NCI-H510A treated with DMSO at 0.1 percent for 48 hours (cell line): ENCODE measurements at places on chromosomes 7 and 10.

DNA sequence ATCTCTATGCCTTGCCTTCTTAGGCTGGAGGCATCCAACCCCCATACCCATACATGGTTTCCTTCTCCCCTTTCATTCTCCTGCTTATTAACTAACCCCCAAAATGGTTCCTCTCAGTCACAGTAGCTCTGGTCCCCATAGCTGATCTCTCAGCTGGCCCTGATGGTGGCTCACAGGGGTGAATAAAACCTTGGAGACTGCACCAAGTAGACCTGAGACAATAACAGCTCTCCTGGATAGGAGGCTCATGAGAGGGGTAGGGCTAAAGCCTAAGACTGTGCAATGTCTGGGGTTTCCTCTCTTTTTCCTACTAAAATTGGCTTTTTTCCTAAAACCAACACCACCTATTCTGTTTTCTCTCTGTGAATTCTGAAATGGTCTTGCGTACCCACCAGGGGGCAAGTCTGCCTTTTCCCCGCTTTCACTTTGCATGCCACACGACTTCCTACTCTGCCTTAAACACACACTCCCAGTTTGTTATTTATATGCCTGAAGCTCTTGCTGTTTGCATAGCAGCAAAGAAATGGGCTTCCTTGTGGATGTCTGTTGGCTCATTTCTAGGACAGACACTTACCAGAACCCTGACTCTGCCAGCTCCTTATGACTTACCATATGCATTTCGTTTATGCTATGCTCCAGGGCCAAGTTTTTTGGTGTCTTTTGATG, 18.4 kb upstream of the PON1 start:
- no peak for DNase-seq

DNA sequence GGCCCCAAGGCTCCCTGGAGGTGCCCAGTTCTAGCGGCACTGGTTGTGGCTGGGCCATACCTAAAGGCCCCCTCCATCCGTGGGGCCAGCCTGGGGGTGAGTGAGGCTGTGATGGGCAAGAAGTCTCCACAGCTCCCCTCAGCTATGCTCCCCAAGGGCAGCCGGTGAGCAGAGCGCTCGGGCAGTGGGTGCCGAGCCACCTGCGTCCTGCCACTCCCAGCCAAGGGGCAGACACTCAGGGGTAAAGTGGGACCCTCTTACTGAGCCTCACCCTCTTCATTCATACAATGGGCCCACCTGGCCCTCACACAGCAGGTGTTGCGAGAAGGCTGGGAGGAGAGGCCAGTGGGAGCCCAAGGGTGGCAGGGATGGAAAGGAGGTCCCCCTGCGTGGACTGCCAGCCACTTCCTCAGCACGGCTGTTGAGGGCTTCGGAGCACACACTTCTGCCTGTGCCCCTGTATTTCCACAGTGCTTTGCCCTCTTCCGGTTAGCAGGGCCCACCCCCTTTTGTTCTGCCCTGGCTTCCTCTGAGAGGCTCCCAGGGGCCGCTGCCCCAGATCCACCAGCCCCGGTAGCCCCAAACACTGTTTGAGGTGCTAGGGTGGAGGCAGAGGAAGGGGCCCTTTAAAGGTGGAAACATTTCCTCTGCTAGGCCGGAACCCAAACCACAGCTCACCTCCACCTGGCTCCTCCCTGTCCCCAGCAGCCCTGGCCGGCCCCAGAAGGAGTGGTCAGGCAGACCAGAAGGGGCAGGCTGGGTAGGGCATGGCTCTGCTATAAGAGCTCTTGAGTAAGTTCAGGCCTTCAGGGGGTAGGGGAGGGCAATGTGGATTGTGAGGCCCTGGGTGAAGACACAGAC, 16.4 kb upstream of the C10orf105 start:
- DNase-seq: no peak

- DNase-seq: no peak
Observed at GRCh38 chr7:133742709-133743538, 384.2 kb upstream of the LRGUK start.

DNA sequence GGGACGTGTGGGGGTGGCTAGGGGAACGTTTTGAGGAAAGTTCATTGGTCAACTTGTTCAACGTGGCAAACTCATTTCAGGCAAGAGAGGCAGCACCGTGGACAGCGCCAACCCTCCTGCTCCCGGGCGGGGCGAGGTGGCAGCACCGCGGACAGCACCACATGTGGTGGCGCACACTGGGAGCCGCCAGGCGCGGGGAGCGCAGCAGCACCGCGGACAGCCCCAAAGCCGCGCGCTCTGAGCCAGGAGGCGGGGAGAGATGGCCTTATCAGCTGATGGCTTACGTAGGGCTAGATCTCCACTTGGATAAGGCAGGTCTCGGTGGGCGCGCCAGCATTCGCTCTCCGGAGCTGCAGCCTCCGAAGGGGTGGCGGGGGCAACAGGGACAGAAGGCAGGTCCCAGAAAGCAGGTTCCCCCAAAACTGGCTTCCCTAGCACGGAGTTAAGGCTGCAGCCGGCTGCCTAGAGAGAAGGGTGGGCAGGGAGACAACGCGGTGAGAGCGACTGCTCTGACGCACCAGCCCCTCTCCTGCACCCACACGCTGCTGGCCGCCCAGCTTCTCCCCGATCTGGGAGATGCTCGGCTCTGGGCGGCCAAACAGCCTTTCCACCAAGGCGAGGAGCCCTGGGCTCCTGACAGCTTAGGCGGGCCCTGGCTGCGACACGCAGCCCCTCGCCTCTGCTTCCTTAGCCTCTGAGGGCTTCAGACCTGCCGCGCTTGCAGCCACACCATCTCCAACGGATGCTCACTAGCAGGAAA, at the start of gene HTR5A:
Gene HTR5A (plus strand): TSS at position 333 of the 760 bp plus-strand sequence. CDS start 576 bp downstream, outside the sequence.
- no peak for DNase-seq

GRCh38 chr7:51279391-51280023, 37.1 kb downstream of the COBL start:
- no peak for DNase-seq

DNA sequence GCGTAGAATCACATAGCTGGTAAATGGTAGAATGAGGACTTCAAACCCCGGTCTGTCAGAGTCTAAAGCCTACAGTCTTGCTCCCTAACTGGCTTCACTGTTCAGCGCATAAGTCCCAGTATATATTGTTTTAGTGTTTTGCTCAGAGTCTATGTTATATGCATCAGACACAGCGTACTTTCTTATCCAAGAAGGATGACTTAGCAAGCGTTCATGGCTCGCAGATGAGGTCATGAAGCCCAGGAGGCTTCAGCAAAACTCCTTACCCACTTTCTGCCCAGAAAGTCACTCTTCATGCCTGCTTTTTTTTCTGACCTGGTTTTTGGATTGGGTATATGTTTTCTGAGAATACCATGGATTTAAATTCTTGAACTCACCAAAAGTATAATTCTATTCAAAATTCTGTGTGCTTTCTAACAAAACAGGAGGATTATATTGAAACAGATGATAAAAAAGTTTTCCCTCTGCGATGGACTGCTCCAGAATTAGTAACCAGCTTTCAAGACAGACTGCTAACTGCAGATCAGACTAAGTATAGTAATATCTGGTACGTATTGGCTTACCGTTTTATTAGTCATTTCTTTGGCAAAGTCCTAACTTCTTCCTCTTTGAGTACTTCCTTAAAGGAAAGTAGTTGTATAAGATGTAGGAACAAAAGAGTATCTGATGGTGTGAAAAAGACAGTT, 24.6 kb upstream of the BHLHA15 start:
- DNase-seq: no peak

DNA sequence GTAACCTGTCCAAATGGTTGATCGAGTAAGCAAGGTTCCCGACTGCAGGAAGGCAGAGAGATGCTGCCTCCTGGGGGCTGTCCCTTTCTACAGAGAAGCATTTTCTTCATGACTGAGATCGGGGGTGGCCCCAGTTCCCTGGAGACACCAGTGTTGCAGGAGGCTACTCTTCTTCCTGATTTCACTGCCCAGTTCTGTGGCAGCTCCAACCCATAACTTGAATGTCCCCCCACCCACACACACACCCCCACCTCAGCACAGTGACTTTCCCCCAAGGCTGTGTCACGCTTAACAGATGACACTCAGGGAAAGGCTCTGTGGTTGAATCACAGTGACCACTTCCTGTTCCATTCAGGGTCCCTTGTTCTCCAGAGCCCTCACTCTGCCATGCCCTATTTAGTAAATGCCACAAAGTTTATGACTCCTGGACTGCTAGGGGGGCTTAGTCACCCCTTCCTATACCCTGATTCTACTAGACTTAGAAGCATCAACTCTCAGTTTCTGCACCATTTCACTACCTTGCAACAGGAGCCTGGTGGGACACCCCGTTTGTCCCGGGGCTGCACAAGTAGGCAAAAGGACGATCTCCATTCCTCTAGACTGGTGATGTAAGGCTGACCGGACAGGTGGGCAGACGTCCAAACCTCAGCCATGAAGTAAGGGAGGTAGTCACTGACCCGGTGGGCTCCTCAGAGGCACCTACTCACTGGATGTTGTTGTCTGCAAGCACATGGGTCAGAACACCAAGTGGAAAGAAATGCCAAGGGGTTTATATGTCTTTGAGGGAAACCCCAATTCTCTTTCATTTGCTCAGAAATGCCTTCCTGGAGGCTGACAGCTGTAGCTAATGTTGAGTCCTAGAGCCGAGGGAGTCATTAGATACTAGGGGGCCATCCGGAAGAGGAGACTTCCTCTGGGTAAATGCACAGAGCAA, 31.3 kb upstream of the SMC3 start:
- no peak for DNase-seq

DNA sequence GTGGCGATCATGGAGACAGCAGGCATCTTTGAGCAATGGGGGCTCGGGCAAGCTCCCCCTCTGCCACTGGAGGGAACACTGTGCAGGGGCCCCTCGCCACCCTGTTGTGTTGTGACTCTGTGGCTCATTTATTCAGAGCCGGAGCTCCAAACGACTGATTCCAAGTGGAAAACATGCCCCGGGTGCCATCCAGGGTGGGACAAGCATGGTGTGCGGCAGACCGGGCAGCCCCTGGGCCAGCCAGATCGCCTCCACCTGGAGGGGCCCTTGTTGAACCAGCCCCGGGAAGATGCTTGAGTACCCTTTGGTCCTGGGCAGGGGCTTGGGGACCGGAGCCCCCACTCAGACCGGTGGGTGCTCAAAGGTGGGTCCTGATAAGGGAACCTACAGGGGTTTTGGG, 61.4 kb downstream of the C10orf143 start:
- no peak for DNase-seq

DNA sequence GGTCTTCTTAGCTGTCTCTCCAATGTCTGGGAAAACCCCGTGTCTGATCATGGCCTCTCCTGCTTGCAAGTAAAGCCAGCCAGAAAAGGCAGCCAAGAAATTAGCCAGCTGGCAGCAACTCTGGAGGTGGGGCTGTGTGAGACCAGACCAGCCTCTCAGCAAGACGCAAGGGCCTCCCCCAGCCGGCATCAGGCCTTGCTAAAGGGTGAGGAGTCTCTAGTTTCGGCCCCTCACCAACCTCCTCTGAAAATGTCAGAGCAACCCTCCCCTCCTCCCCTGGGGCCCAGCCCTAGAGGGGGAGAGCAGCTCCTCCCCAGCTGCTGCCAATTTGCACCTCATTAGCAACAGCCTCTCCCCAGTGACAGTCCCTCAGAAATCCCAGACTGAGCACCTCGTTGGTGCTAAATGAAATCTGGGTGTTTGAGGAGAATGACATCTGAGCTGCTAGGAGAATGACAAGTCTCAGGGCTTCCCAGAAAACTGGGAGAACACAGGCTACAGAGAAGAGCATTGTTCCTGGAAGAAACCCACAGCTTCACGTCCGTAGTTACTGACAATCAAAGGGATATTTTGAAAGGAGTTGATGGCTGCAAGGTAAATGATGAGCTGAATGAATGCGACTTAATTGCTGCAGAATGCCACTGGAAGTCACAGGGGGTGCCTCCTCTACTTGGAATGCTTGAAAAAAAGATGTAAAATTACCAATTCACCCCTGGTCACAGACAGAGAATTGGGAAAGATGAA, 25.9 kb downstream of the DGKI start:
- DNase-seq: no peak

- DNase-seq: no peak
Observed at GRCh38 chr10:100135486-100135885, 50.3 kb downstream of the ERLIN1 start.

DNA sequence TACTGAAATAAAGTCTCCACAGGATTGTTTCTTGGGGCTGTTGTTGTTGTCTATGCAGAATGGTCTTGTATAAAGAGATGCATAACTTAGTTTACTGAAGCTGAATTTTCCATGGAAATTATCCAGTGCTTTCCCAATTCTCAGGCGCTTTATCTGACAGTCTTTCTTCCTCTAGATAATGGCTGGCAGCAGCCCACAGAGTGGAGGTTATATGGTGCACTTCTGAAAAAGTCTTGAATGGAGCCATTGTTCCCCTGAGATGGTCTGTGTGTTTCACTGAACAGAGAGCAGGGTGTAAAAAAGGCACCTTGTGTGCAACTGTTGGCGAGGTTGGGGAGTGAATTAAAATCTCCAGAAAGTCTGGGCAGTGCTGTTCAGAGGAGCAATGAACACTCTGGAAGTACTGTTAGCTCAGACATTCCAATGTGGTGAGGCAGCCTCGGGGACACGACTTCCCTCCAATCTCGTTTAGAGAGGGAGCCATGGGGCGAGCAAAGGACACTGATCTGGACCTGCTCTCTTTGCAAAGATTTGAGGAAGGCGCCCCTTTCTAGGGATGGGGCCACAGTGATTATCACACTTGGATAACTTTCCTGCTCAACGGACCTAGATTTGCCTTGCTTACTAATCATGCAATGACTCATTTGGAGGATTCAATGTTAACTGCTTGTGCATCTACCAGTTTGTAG, 2.0 kb upstream of the PLCE1 start:
- no peak for DNase-seq

DNA sequence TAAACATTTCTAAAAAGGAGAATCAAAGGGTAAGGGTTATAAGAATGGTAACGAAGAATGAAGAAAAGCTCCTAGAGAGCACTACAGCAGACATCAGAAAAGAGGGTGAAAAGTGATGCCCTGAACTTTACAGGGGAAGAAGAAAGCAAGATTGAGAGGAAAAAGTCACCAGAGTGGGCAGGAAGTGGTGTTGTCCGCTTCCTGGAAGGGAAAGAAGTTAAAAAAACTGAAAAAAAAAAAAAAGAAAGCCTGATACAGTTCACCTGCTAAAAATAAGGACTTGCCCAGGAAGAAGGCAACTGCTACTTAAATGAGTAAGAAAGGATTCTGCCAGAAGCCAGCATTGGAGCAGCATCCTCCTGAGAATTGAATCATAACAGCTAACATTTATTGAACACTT, 330.1 kb upstream of the PHF14 start:
- DNase-seq: no peak

GRCh38 chr10:109994711-109995577, 12.8 kb upstream of the ADD3 start:
- no peak for DNase-seq

DNA sequence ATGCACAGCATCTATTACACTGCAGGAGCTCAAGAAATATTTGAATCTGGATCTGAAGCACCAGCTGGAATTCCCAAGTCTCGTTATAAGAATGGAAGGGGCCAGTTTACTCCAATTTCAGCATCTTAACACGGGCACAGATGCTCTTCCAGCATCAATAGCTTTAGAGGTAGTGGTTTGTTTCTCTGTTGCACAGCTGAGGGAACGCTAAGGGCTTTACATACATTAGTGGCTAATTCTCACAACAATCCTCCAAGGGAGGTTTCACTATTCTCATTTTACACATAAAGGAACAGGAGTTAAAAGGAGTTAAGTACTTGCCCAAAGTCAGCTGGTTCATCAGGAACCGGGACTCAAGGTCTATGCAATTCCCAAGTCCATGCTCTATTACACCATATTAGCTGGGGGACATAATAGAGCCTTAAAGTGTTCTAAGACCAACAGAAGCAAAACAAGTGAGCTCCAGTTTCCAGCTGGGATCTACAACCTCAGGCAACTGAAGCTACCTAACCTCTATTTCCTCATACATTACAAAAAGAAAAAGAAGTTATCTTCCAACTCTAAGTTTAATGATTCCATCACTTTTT, 9.9 kb downstream of the XPNPEP1 start:
- DNase-seq: no peak

GRCh38 chr7:8205031-8205387, 57.0 kb downstream of the ICA1 start:
- DNase-seq: no peak

GRCh38 chr7:34486371-34486770, 171.6 kb upstream of the NPSR1 start:
- DNase-seq: no peak
